ENCODE measurements at places on chromosomes 11 and 22.

DNA sequence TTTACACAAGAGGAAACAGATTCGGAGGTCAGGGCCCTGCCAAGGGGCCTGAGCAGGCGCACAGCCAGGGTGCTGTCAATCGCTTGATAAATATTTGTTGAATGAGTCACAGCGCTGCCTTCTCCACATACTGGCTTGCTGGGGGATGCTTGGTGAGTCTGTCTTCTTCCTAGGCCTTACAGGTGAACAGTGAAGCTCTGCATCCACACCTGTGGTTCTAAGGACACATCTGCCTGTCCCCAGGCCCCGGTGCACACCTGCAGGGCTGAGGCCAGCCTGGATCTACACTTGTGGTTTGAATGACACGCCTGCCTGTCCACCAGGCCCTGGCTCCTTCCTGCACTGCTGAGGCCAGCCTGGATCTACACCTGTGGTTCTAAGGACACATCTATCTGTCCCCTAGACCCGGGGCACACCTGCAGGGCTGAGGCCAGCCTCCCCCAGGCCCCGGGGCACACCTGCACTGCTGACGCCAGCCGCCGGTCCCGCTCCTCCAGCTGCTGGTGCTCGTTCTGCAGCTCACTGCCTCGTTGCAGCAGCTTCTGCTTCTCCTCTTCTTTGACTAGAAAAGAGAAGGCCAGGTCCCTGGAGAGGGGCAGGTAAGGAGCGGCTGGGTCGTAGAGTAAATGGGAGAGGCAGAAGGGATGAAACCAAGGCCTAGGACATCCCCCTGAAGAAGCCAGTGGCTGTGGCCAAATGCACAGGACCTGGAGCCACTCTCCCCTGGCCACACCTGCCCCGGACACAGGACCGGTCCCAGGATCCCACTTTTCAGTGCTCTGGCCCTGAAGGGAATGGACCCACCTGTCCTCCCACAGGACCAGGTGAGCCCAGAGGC, 124.6 kb downstream of the PHF21B start:
- DNase-seq = no peak

DNA sequence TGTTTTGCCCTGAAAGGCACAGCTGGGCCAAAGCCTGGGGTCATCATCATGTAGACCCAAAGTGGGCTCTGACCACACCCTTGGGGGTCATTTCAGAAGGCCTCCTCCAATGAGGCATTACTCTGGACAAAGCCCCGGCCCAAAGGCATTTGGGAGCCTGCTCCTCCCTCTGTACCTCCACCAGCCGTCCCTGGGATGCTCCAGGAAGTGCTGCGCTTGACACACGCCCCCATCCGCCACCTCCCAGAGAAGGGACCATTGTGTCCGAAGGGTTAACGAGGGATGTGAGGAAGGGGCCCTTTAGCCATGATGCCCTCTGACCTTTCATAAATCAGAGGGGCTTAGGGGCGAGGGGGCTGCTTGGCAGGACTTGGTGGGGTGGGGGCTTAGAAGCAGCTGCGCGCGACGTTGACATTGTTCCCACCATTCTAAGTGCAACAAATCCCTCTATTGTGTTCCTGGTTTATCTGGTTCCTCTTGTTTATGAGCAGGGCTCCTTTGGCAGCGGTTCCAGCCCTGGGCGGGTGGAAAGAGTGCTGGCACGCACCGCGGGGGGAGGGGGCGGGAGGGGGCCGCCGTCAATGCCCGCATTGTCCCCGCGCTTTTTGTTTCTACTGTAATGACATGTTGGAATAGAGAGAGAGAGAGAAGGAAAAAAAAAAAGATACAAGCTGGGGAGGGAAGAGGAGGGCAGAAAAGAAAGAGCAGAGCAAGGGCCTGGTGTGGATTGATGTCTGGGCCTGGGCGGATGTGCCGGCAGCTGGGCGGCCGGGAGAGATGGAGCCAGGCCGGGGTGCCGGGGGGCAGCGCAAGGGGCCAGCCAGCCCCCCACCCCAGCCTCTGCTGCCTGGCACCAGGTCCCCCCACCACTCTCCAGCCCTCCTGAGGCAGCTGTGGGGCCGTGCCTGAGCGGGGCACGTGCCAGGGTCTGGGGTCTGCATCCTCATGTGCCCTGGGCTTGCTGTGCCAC, 32.1 kb upstream of the SOX10 start:
- no peak for DNase-seq

DNA sequence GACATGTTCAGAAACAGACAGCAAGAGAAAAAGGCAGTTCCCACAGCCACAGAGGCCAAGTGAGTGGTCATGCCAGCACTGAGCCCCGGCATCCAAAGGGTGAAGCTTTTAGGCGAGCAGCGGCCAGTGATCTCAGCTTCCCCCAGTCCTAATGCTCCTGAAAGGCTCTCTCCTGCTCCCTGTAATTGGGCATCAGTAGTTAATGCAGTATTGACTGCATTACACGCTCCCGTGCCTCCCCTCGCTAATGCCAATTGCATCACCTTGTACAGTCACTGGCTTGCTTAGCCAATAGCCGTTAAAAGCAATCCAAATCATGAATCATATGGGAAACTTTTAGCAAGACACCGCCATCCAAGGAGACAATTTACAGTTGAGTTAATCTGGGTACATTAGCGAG, 4.9 kb downstream of the LMO1 start:
- DNase-seq = no peak

DNA sequence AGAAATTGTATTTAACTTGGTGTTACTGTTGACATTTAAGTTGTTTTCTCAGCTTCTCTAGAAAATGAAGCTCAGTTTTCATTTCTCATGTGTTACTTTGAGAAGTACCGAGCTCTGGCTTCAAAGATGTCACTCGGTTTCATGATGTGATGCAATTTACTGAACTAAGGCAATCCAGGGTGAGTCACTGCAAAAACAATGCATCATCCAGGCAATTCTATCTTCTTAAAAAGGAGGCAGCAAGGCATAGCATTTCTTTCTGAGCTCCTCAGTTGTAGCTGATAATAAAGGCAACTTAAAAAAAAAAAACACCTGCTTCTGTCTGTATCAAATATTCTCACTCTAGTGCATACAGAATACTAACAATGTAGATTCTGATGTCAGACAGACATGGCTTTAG, 91.1 kb upstream of the KCNA4 start:
- DNase-seq = no peak

- no peak for DNase-seq
These were observed 3.0 kb upstream of the CEND1 start for GRCh38 chr11:792873-793272.

GRCh38 chr11:11740836-11741235, 100.9 kb upstream of the USP47 start:
- DNase-seq = no peak

DNA sequence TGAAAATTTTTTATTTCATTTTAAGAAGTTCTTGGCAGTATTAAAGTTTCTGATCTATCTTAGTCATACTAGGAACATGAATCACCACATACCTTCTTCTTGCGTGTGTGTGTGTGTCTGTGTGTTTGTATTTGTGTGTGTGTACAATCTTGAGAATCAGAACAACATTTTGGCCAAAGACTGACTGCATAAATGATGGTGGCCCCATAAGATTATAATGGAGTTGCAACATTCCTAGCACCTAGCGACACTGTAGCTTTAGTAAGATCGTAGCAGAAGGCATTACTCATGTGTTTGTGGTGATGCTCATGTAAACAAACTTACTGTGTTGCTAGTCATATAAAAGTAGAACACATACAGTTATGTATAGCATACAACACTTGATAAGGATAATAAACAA, 205.4 kb downstream of the FAM76B start:
- no peak for DNase-seq
